ENCODE measurements at places on chromosomes 5 and 9.

GRCh38 chr5:173055722-173055982 is 500 bp upstream of the CREBRF start:
- DNase-seq, result no peak

DNA sequence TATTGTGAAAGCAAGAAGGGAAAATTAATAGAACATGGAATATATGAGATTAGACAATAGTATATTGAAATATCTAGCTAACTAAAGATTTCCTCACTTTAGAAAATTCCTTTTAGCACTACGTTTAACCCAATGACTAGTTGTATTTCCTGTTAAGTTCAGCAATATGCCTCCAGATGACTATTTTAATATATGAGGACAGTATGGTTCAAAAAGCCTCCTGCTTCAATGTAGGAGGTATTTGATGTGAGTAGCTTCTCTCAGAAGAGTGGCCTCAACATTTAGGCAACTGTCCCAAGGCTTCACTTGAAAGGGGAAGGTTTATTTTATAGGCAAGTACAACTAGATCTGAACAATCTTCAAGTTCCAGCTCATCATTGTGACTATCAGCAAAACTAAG is 2.0 kb upstream of the MEF2C start:
- DNase-seq, result no peak

GRCh38 chr9:121201045-121201737 is 478 bp downstream of the RAB14 start:
- DNase-seq, result no peak

- DNase-seq, result no peak
Observed at GRCh38 chr9:134732392-134733110, 90.9 kb downstream of the COL5A1 start.

DNA sequence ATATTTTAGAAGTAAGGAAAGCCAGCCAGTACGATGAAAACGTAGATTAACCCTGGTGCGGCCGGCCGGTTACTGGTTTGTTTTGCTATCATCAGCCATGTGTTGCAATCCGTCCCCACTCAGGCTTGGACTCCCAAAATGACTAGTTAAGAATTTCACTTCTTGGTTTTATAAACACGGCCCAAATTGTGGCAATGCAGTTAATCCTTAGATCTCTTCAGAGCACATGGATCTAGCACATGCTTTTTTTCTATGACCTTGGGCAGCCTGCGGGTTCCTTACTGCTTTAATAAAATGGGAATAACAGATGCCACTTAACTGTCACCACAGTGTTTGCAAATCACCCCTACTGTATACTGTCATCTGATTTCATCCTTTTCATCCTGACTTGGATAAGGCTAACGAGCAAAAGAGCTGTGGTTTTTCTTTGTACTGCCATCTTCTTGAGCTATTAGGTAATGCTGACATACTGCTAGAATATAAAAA is 1.5 kb downstream of the NDFIP1 start:
- no peak for DNase-seq

- DNase-seq, result no peak
Observed at GRCh38 chr5:139273322-139273571, 20.3 kb upstream of the MATR3 start.

DNA sequence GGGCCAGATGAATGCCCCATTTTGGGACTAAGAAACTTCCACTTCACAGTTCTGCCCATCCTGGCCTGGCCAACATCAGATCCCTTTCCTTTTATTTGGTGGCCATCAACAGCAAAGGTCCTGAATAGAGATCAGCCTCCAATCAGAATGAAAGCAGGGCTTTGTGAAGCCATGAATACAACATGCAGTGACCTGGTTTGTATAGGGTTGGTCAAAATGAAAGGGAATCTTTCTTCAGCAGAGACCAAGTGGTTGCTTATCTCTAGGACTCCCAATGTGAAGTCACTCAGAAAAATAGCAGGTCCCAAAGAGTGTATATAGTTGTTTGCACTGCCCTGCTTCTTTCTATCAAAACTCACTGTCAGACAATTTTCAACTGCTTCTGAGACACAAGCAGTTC is 113.9 kb upstream of the SLC12A2 start:
- DNase-seq, result no peak

DNA sequence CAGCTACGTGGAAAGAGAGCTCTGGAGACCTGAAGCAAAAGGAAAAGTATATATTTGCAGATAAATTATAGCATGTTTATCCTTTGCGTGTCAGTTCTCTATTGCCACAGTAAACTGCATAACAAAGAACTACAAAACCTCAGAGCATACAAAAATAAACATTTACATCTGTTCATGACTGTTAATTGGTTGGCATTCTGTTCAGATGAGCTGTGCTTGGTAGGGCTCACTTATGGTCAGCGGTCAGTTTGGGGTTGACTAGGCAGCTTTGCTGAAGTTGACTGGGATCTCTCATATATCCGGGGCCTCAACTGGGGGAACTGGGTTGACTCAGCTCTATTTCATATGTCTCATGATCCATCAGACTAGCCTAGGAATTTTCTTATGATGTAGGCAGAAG is 257.7 kb downstream of the TLE1 start:
- DNase-seq, result no peak

DNA sequence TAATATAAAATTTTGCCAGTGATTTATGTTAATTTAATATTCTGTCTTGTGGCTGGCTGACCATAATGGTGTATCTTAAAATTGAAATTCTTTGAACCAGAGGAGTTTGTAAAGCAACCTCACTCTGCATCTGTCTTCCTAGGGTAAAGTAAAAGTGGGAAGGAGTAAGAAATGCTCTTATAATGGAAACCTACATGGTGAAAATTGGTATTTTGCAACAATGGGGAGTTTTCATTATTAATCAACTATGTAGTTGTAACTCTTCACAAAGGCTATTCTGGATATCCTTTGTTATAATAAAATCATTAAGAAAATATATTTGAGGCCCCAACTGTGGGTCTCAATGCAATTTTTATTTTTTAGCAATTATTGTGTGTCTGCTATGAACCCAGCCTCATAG is 44.2 kb downstream of the SNX30 start:
- no peak for DNase-seq

DNA sequence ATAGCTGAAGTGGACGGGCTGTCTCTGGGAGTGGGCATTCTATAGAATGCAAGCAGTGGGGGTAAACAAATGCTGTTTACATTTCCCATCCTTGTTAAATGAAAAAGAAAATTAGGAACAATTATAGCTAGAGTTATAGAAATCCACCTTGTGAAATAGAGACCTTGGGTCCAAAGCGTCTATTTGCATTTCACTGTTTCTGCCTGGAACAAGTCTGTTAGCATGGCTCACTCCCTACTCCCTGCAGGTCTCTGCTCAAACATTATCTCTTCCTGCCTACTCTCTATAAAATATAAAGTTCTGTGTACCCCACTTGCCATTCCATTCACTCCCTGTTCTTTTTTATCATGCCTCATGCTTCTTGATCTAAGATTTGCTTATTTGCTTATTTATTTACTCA is 975.7 kb upstream of the WWC1 start:
- DNase-seq, result no peak

DNA sequence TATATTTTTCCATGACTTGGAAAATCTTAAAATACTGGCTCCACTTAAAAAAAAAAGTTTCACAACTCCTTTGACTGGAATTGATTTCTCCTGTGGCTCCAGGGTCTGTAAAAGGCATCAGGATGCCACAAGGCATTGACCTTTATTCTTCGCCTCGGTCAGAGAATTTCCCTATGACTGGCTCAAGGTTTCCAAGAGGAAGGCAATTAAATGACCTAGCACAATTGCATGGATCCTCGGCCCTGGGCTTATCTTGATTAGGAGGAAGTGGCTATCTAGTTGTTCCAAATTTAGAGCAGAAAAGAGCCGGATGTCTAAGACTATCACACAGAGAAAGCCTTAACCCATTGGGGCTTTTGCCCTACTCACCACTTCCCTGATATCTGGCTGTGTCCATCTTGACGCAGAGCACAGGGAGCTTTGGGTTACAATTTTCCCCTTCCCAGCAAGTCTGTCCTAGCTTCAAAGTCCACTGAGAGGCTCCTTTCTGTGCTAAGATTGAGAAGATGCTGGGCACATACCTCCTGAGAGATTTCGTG is 56.9 kb upstream of the COL15A1 start:
- DNase-seq, result no peak

- no peak for DNase-seq
Observed at GRCh38 chr9:27600256-27600655, 27.0 kb upstream of the C9orf72 start.

DNA sequence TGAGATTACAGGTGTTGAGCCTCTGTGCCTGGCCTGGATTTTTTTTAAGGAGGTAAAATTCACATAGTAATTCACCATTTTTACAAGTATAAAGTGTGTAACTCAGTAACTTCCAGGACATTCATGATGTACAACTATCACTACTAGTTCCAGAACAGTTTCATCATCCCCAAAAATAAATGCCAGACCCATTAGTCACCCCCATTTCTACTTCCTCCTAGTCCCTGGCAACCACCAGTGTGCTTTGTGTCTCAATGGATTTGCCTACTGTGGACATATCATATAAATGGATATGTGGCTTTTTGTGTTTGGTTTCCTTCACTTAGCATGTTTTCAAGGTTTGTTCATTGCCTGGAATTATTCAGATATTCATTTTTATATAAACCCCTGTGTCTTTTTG is 72.5 kb upstream of the PANK3 start:
- DNase-seq, result no peak

DNA sequence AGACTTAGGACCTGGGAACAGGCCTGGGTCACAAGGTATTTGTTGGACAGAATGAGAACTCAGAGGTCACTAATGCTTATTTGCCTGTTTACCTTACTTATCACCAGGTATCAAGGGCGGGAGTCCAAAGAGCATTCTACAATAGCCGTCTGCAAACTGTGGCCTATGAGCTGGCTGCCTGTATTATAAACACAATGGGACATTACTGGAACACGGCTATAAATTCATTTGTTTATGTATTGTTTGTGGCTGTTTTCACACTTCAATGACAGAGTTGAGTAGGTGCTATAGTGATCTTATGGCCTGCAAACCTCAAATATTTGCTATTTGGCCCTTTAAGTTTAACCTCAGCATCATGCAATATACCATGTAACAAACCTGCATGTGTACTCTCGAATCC is 76.6 kb upstream of the ASTN2 start:
- DNase-seq, result no peak

- no peak for DNase-seq
Observed at GRCh38 chr9:212297-212696, 2.4 kb upstream of the DOCK8 start.

DNA sequence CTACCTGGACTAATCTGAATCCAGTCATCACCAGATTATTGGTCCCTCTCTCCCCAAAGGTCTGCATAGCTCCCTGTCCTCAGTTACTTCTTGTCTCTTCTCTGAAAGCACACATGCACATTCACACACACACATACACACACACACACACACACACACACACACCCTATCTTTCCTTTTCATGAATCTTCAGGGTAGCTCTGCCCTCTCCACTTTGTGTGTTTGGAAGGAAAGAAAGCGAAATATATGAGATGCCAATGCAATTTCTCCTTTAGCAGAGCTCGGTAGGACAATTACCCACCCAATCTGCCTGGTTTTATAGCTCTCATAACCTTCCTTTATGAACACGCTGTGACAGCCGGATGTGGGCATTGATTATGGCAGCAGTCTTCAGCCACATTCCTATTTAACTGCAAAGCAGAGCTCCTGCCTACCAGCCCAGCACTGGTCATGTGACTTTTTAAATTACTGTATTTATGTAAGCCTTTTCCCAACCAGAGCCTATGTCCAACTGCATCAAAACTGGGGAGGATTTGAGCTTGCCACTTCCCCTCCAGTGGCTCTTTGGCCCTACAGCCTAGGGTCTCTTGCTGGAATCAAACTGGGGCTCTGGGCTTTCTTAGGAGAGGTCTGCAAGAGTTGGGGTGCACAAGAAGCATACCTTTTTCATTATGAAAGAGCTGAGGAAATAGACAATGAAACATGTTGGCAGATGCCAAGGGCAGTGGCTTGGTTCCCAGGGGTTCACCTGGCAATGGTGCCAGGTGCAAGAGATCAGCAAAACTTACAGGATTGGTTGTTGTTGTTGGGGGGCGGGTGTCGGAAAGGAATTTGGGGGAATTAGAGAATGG is 20.8 kb upstream of the MATR3 start:
- DNase-seq, result no peak

DNA sequence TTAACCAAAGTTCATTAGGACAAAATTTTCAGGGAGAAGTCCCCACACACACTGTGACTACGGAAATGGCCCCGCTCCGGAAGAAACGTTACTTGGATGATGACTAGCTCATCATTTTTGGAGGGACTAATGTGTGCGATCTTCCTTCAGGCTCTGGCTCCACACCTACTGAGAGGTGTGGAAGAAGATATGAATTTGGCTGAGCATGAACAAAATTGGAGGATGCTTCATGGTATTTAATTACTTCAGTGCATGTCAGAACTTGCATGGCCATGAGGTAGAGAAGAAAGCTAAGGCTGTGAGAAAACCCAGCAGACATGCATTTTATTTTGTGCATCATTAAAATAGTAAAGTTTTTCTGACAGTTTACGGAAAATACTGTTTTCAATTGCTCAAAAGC is 202.1 kb upstream of the TLE4 start:
- DNase-seq, result no peak

GRCh38 chr9:20551835-20552234 is 70.5 kb downstream of the MLLT3 start:
- DNase-seq, result no peak

- DNase-seq, result peak; percentile 21
Observed at GRCh38 chr5:139960723-139961383, 82.2 kb downstream of the NRG2 start.

- DNase-seq, result no peak
Observed at GRCh38 chr5:38404667-38405276, 146.4 kb downstream of the EGFLAM start.

DNA sequence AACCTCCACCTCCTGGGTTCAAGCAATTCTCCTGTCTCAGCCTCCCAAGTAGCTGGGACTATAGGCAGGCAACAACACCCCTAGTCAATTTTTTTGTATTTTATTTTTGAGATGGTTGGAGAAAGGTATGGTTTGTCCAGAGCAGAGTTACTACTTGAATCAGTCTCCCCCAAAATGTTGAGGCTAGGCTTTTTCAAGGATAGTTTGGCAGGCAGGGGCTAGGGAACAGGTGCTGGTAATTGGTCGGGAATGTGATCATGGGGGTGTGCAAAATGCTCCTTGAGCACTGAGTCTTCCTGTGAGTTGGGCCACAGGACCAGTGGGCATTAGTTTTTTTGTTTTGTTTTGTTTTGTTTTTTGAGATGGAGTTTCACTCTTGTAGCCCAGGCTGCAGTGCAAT is 28.3 kb upstream of the PRRC2B start:
- no peak for DNase-seq
